ENCODE measurements at places on chromosomes 1 and 21.

- no peak for DNase-seq
Measured at GRCh38 chr1:14976256-14976655, 177.3 kb upstream of the TMEM51 start.

GRCh38 chr1:109198745-109199144 is 15.0 kb upstream of the SARS1 start:
- no peak for DNase-seq

- peak; percentile 65 for DNase-seq
Measured at GRCh38 chr1:206923009-206923960, 1.5 kb upstream of the FCMR start.

DNA sequence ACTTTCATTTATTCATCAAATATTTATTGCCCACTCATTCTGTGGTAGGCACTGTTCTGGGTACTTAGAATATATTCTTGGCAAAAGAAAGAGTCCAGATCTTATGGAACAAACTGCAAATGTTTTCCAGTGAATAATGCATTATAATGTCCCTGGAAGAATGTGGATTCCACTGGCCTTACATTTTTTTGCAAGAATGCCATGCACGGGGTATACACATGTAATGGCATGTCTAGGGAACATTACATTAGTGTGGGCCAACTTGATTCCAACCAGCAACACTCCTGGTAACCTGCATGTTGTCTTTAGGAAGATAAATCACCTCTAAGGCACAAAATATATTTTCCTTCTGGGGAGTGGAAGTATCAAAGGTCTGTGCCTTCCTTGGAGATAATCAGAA is 33.0 kb upstream of the IFI44L start:
- no peak for DNase-seq

DNA sequence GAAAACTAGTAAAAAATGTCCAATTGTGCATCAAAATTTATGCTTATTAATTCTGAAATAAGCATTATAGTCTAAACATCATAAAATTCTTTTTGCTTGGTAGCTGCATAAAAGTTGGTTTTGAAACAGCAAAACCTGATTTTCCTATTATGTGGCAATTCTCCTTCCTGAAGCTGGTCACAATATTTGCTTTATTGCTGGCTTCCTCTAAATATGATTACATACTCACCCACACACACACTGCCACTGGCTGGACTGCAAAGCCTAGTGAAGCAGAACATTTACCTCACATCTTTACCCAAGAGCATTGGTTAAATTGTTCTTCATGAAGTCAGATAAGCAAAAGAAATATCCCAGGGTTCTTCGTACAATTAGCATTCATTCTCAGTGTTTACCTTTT is 103.0 kb downstream of the NR5A2 start:
- no peak for DNase-seq

All from stimulated activated CD4-positive, alpha-beta T cell treated with anti-CD3 and anti-CD28 coated beads, Interleukin-2, amount 100 ng/mL, for 24 hours (primary cell).